ENCODE measurements at places on chromosomes 12 and 14. TPM values are rescaled to one million over a fixed set of nuclear protein-coding genes. Genes with fewer than 3 reads are reported as not detected.

GRCh38 chr14:88592031-88592430, 29.2 kb downstream of the ZC3H14 start:
- no peak for DNase-seq

- no peak for DNase-seq
Observed at GRCh38 chr14:69500736-69501135, 16.2 kb downstream of the PLEKHD1 start.

- DNase-seq = no peak
Observed at GRCh38 chr12:68185598-68185997, 26.1 kb upstream of the IFNG start.

GRCh38 chr12:81221681-81222080, 143.8 kb downstream of the ACSS3 start:
- no peak for DNase-seq

GRCh38 chr14:92539419-92539818, 25.8 kb downstream of the RIN3 start:
- no peak for DNase-seq

DNA sequence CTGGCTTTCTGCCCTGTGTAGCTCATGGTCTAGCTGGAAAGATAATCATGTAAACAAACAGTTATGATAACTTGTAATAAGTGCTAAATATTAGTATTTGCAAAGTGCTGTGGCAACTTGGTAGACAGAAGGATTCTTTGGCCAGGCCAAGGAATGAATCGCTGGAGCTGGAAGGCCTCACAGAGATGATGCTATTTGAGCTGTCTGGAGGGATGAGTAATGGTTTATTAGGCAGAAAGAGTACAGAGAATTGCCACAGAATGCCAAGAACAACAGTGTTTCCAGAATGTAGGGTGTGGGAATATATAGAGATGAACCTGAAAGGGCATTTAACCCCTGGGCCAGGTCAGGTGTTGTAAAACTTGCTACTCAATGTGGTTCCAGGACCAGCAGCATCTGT, 27.6 kb downstream of the OTX2 start:
- no peak for DNase-seq

DNA sequence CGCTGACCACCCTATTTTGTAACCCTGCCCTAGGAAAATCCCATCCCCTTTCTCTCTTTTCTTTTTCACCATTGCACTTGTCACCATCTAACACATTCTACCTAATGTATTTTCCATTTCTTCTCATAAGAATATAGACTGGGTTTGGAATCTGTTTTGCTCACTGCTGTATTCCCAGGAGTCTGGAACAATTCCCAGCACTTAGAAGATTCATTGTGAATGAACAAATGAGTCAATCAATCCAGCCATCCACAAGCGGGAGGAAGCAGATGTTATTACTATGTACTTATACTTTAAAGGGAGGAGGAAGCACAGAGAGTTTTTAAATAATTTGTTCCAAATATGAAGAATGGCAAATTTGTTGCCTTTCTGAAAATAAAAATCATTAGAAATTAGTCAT, 142.1 kb downstream of the KIF21A start:
- no peak for DNase-seq

Gene NYNRIN
- 10.1 TPM for polyA plus RNA-seq

Data from BJ (cell line).